ENCODE measurements at places on chromosomes 16 and 17.

DNA sequence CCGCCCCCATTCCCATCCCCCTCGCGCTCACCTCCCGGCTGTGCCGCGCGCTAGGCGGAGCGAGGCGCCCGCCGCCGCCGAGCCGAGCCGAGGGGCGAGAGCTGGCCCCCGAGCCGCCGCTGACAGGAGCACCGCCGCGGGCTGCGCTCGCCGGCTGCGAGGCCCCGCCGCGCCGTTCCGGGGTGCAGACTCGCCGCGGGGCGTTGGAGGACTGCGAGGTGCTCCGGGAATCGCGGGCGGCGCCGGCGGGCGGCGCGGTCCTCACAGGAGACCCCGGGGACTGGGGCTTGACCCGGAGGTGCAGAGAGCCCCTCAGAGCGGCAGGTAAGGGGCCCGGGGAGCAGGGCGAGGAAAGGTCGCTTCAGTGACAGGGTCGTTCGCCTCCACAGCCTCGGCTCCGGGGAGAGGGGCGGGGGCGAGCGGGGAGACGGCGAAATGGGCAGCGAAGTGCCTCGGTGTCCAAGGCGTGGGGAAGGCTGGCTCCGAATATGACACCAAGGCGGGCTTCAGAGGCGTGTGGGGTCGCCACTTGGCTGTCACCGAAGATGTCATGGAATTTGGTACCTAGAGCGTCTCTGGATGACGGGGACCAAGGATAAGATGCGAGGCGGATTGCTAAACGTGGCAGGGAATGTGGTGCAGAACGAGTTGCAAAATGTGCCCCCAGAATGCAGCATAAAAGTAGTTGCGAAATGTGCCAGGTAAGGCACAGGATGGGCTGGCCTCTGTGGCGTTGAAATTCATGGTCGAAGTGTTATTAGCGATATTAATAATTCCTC lies 580 bp downstream of the TANC2 start:
- peak; percentile 52 for DNase-seq

DNA sequence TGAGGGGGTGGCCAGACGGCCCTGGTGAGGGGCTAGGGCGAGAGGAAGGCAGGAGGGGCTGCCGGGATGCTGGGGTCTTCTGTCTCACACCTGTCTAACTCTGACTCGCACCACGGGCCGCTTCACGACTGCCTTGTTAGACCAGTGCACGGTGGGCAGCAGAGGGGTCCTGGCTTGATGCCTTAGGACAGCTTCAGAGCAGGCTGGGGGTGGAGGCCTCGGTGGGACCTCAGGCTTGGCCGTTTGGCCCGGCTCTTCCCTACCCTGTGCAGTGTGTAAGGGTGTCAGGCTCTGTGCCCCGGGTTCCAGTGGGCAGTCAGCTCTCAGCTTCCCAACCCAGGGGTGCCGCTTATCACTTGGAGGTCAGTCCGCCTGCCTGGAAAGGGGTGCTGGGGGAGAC lies 100.7 kb downstream of the OR1D5 start:
- DNase-seq, result no peak

- DNase-seq, result no peak
These were observed 18.8 kb downstream of the PCTP start for GRCh38 chr17:55769625-55770000.

- DNase-seq, result no peak
These were observed 40.1 kb upstream of the SLC38A10 start for GRCh38 chr17:81334987-81335772.

GRCh38 chr17:60416368-60416925 lies 5.8 kb upstream of the CHCT1 start:
- no peak for DNase-seq

GRCh38 chr16:78962457-78962929 lies 638.0 kb downstream of the MAF start:
- no peak for DNase-seq

GRCh38 chr16:19835968-19836421 lies 48.7 kb downstream of the GPRC5B start:
- DNase-seq, result no peak

DNA sequence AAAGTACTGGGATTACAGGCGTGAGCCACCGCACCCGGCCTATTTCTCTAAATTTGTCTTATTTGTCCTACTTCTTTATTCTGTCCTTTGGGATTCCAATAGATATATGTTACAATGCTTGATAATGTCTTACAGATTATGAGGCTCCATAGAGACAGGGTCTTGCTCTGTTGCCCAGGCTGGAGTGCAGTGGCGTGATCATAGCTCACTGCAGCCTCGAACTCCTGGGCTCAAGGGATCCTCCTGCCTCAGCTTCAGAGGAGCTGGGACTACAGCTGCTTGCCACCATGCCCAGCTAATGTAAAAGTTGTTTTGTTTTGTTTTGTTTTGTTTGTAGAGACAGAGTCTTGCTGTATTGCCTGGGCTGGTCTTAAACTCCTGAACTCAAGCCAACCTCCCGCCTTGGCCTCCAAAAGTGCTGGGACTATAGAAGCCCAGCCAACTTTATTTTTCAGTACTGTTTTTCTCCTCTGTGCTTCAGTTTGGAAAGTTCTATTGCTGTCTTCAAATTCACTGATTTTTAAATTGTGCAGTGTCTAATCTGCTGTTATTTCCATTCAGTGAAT lies 10.3 kb downstream of the ANKRD13B start:
- no peak for DNase-seq

GRCh38 chr16:89138843-89139520 lies 32.6 kb upstream of the CDH15 start:
- DNase-seq, result no peak

GRCh38 chr17:79027274-79027924 lies 3.4 kb downstream of the C1QTNF1 start:
- no peak for DNase-seq

- no peak for DNase-seq
These were observed at the start of gene RARA for GRCh38 chr17:40309031-40309948. Gene RARA, plus strand, starts transcription at chr17:40309180. Its CDS starts 22,039 bp downstream, at chr17:40331219.

GRCh38 chr16:27495191-27495590 lies 54.5 kb downstream of the GTF3C1 start:
- DNase-seq, result no peak

DNA sequence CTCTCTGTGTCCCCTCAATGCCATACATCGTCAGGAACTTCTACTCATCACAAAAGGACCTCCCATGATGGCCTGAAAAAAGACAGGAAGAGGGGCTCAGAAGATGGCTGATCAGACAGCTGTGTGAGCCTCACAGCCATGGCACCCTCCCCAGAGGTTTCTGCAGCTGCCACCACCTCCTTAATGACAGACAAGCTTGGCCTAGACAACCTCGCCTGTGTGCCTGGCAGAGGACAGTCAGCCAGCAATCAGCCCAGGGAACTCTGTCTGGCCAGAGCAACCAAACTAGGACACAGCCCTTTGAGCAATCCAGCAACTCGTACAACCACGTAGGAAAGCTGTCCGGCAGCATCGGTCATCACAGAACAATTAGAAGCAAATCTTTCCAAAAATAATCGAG lies 54.2 kb upstream of the MED9 start:
- no peak for DNase-seq

DNA sequence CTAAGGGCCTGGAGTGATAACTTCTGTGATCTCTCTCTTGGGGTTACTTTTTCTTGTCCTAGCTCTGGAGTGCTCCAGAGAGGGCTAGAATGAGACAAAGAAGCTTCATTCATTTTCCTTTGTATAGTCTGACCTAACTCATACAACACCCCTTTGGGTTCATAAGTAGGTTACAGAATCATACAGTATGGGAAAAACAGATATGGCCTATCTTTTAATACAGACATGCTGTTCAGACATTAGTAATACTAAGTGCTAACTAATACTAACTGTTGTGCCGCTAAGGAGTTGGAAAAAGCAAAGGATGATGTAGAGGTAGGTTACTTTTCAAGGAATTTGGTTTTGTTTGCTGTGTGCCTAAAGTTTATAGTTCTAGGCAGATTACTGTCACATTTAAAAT lies 84.7 kb downstream of the NLK start:
- DNase-seq, result no peak

GRCh38 chr16:84988328-84989080 lies 22.8 kb downstream of the ZDHHC7 start:
- no peak for DNase-seq

- no peak for DNase-seq
These were observed 343.0 kb downstream of the SNX29 start for GRCh38 chr16:12319428-12320035.

GRCh38 chr16:87382023-87382785 lies 1.4 kb downstream of the FBXO31 start:
- no peak for DNase-seq

GRCh38 chr16:2756288-2757015 lies 4.0 kb downstream of the SRRM2 start:
- DNase-seq, result no peak

DNA sequence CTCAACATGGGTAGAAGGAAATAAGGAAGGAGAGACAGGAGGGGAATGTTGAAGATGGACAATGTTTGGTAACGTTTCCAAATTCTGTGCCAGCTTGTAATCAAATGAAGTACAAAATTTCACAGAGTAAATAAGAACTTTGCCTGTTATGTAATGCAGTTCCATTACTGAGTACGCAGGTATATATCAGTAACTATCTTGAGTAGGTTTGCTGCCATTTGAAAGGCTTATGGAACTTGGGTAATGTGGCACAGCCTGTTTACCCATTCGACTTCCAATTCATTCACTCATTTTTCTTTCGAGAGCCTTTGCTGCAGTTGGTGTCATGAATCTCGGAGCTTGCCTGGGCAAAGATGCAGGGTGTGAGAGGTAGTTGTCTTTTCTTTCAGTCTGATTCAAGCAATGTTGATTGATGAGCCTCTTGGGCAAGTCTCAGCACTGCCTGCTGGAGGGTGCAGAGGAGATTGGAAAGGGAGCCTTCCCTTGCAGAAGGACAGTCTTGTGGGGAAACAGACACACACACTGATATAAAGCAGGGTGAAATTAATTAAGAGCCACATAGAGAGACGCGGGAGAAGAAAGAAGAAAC lies 53.4 kb downstream of the ZNF18 start:
- no peak for DNase-seq

GRCh38 chr16:78889346-78889745 lies 711.2 kb downstream of the MAF start:
- no peak for DNase-seq

DNA sequence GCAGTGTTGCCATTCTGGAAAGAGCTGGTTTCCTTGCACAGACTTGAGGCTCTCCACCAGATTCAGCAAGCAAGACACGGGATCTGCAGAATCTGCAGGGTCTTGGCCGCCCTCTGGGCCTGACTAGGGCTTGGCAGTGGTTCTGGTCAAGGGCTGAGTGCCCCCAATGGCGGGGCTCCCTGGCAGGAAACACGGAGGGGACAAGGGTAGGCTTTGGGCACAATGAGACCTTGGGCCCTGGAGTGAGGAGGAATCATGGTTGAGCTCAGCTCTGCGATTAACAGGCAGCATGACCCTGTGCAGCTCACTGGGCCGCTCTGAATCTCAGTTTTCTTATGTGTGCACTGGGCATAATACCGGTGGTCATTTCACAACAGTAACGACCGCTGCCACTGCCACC lies 249.9 kb downstream of the GSG1L start:
- DNase-seq, result no peak

DNA sequence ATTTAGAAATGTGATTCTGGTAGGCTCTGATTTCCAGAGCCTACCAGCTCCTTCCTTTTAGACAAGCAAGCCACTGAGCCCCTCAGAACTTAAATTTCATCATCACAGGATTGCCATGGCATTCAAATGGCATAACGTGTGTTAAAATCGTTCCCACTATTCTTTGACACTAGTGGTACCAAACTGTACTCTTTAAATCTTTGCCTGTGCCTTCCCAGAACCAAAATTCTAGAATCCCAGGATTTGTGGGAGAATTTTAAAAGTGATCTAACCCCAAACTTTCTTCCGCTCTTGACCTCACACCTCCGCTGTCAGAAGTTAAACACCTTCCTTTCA lies 287 bp upstream of the INTS2 start:
- no peak for DNase-seq

GRCh38 chr16:29943846-29944799 lies 17.8 kb upstream of the TMEM219 start:
- DNase-seq, result no peak

DNA sequence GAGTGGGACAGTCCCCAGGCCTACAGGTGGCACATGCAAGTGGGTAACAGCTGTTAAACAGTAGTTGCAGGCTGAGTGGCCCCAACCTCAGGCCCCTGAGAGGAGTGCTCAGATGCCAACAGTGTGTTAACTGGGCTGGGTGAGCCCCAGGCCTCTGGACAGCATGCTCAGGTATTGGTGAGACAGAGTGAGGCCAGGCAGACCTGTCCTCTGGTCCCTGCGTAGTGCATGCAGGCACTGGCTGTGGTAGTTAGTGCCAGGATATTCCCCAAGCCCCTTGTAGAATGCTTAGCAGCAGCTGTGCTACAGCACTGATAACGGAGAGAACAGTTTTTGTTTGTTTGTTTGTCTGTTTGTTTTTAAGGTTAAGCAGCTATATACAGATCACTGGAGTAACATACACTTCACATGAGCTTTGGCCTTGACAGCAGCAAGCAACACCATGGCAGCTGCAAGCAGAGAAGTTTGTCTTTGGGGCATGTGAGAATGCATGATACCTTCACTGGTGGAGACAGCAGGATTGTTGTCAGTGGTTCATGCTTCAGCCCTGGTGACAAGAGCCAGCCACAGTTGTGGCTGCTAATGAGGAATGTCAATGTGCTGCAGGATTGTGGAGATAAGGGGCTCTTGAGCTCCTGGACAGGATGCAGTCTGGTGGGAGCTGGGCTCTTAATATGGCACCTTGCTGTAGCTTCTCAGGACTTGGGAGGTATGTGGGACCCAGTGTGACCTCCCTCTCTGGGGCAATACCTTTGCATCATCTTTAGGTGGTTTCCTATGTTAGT lies 614.4 kb downstream of the CDH11 start:
- DNase-seq, result no peak

DNA sequence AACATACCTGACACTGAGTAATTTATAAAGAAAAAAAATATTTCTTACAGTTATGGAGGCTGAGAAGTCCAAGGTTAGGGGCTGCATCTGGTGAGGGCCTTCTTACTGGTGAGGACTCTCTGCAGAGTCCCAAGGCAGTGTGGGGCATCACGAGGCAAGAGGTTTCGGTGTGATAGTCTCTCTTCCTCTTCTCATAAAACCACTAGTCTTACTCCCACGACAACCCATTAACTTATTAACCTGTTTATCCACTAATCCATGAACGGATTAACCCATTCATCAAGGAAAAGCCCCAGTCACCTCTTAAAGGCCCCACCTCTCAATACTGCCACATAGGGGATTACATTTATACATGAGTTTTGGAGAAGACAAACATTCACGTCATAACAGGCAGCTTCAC lies 20.1 kb downstream of the CIITA start:
- no peak for DNase-seq

GRCh38 chr17:13589658-13590057 lies 12.1 kb downstream of the HS3ST3A1 start:
- no peak for DNase-seq

- no peak for DNase-seq
These were observed 16.7 kb downstream of the CTRL start for GRCh38 chr16:67914758-67915495.

GRCh38 chr17:45756266-45756991 lies 27.7 kb upstream of the CRHR1 start:
- DNase-seq, result no peak
